ENCODE measurements at places on chromosomes 5 and 9.

DNA sequence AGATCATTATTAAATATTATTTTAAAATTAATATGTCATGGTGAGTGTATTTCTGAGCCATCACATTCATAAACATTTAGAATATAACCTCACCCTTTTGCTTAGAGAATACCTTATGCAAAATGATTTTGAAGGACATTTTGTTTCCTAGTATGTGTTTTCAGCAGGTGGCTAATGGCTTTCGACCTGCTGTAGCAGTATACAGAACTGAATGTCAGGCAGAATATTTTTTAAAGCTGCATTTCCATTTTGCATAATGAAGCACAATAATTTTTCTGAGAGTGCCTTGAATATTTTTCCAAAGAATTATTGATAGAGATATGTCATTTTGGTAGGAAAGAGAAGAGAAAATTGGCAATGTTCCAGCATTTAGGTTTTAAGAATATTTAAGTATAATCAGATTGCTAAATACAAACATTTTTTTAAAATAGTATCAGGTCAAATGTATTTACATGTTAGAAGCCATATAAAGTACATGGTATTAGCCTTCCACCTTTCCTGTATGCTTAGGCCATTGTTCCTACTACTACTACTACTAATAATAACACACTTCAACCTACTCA lies 42.3 kb downstream of the PAM start:
- no peak for DNase-seq

- DNase-seq, result no peak
Measured at GRCh38 chr5:126971455-126972031, 58.8 kb downstream of the MARCHF3 start.

DNA sequence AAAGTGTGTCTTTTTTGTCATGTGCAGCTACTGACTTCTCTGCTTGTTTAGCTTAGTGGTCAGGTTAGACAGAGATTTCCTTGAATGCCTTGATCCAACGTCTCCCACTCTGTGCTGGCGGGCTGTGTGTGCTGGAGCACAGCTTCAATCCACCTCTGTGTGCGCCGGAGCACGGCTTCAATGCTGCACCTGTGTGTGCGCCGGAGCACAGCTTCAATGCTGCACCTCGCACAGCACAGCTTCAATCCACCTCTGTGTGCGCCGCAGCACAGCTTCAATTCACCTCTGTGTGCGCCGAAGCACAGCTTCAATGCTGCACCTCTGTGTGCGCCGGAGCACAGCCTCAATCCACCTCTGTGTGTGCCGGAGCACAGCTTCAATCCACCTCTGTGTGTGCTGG lies 69.0 kb upstream of the PHYKPL start:
- no peak for DNase-seq

DNA sequence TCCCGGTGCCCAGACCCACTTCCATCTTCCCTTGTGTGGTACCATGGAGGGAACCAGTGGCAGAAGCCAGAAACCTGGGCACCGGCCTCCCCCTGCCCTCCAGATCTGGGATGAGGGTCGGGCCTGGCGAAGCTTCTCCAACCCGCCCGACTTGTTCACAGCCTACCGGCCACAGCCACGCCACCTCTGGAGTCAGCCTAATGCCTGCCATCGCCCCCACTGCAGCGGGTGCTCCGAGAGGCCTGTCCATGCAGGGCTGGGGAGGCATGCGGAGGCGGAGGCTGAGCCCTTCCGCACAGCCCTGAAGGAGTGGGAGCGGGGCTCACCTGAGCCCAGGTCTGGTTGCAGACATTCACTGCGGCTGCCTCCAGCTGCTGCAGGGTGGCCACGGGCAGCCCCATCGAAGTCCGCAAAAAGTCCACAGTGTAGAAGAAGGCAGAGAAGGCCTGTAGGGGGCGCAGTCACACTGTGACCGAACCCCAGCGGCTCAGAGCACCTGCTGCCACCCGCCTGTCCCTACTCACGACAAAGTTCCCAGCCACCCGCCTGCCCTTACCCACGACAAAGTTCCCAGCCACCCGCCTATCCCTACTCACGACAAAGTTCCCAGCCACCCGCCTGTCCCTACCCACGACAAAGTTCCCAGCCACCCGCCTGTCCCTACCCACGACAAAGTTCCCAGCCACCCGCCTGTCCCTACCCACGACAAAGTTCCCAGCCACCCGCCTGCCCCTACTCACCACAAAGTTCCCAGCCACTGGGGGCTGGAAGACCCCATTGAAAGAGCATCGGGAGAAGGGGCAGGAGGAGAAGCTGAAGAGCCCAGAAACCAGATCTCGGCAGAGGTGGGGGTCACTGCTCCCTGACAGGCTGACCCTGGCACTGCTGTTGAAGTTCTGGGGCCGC lies 3.8 kb upstream of the NPDC1 start:
- peak; percentile 64 for DNase-seq

- DNase-seq, result no peak
Measured at GRCh38 chr9:137458194-137459151, 661 bp downstream of the NSMF start.

- DNase-seq, result no peak
Measured at GRCh38 chr9:19989213-19989612, 200.4 kb upstream of the SLC24A2 start.

Measured in CD4-positive, alpha-beta T cell treated with Interleukin-12 subunit alpha and Interleukin-12 subunit beta, for 1 hour (primary cell).